Dermis lymphatic vessel endothelial cell (primary cell): ENCODE measurements at places on chromosomes 6 and 20. TPM values are rescaled to one million over a fixed set of nuclear protein-coding genes. Genes with fewer than 3 reads are reported as not detected.

NT5E gene
- 72.6 and 114 TPM in 2 replicates for total RNA-seq

MYMX gene
- total RNA-seq: not detected in 2 replicates

SLCO4A1 gene
- 0.11 and 0.17 TPM in 2 replicates for total RNA-seq

SYNGAP1 gene
- 1.7 and 2.9 TPM in 2 replicates for total RNA-seq

GABRR2 gene
- 0.43 and 0.77 TPM in 2 replicates for total RNA-seq

TBC1D32 gene
- total RNA-seq: 1.4 and 4.3 TPM in 2 replicates

C6orf58 gene
- 0.11 TPM in 1 of 2 replicates, not detected in the other for total RNA-seq

NTSR1 gene
- not detected in 2 replicates for total RNA-seq

DNMT3B gene
- 0.76 and 1.2 TPM in 2 replicates for total RNA-seq

RPL7L1 gene
- total RNA-seq: 96.3 and 122 TPM in 2 replicates

GPLD1 gene
- total RNA-seq: 0.22 and 0.43 TPM in 2 replicates

PRPH2 gene
- 0.69 and 0.87 TPM in 2 replicates for total RNA-seq

DLL1 gene
- 9.5 and 11.9 TPM in 2 replicates for total RNA-seq

TFAP2B gene
- not detected in 2 replicates for total RNA-seq

TMEM217 gene
- total RNA-seq: 5.8 and 6.8 TPM in 2 replicates

MYLK2 gene
- 9.8 and 19.2 TPM in 2 replicates for total RNA-seq

PNLDC1 gene
- total RNA-seq: not detected in 2 replicates

SNAI1 gene
- total RNA-seq: 2.0 TPM in 2 replicates

TNFRSF6B gene
- total RNA-seq: 1.3 and 1.8 TPM in 2 replicates

SLC18B1 gene
- total RNA-seq: 9.0 and 19.9 TPM in 2 replicates

CST2 gene
- not detected in 2 replicates for total RNA-seq

MAK gene
- total RNA-seq: under 0.01 TPM in 1 of 2 replicates, not detected in the other

CDH4 gene
- total RNA-seq: under 0.01 and 0.11 TPM in 2 replicates
